ENCODE measurements at places on chromosomes 3 and 15.

DNA sequence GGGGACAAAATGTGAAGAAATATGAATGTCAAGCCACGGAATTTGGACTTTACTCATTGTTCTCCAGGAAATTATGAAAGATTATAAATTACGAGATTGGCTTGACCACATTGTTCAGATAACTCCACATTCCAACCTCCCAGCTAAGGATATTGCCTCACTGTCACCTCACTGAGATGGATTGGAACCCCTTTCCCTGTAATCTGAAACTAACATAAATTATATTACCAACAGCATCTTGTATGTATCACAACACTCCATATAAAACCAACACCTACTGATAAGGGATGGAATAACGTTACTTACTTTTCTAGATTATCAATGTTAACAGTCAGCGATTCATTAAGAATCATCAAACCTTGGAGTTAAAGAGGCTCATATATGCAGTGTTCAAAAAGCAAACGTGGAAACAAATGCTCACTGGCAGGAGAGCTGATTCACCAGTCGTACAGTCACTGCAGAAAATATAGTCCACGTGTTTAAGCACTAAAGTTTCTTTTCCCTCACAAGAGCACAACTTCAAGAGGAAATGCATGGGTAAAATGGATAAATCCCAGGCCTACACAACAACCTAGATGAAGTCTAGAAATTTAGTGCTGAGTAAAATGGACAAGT, 451.5 kb downstream of the FGF12 start:
- no peak for DNase-seq

- no peak for DNase-seq
Measured at GRCh38 chr15:35115155-35115725, 30.1 kb upstream of the NANOGP8 start.

- no peak for DNase-seq
Measured at GRCh38 chr3:18964640-18965039, 183.7 kb upstream of the KCNH8 start.

DNA sequence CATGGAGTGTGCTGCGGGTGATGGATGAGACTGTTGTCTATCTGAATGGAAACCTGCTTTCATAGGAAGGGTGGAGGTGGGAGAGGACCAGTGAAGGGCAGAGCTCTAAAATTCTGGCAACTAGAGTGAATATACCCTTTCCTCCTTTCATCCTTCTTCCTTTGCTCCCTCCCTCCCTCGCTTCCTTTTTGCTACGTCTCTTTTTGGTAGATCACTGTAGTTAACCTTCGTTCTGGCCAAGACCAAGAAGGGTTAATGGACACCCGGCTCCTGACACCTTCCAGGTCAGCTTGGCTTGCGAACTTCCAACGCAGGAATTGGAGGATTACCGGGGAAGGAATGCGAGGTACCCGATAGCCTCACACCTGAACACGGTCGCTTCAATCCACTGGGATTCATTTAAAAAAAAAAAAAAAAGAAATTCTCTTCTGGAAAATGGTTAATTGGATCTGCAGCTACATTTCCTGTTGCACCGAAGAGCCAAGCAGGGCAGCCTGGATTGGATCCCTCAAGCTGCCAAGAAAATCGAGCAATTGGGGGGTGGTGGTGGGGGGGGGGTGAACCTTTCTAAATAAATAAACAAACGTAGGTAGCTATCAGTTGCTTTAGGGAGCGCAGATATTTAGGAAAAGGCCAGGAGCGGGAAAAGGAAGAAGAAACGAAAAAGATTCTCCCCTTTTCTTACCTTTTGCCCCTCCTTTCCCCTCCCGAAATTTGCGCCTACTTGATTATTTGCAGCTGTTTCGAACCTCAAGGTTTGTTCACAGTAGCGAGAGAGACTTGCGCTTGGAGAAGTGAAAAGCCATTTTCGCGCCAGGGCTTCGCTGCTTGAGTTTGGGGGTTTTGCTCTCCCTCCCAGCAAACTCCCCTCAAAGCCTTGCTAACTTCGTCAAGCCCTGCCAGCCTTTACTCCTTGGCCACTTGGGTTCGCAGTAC, 9.5 kb upstream of the NR2F2 start:
- DNase-seq, result no peak

- DNase-seq, result peak; percentile 17
Measured at GRCh38 chr3:13141991-13142412, 68.8 kb upstream of the IQSEC1 start.

DNA sequence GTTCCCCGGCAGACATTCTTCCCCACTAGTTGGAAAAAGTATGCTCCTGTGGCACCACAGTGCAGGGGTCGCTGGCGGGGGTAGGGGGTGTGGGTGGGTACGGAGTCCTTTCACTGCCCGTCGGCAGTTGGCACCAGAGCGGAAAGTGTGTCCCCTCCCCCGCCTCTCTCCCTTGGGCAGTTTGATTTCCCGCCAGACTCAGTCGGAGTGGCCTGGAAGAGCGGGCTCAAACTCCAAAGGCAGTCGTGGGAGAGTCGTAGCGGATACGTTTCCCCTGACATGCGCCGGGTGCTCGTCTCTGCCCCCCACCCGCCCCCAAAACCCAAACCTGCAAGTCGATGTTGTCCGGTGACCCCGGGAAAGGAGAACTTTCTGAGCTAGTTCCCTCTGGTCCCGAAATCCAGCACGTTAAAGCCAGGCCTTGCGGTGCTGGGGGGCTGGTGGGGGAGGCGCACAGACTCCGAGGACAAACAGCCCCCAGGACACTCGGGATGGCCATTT, 4.4 kb upstream of the FOXB1 start:
- DNase-seq, result no peak

DNA sequence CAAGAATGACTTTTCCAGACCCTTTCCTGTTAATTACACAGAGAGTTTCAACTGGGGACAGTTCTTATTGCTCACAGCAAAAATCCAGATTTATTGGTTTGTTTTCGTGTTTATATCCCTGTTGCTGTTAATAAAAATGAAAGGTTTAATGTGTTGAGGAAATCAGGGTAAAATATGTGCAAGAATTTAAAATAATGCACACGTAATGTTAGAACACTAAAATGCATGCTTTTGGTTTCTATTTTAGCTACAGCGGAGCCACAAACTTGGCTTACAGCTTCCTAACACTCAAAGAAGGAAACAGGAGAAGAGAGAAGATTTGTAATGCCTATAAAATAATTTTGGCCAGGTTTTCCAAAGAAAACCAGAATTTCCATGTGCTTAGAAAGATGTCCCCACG, 62.7 kb downstream of the CASR start:
- no peak for DNase-seq

Data from forelimb muscle (tissue), 1 donor.